ENCODE measurements at places on chromosomes 7 and 10.

GRCh38 chr10:131972474-131973071, 9.2 kb downstream of the BNIP3 start:
- DNase-seq = no peak

GRCh38 chr10:125023862-125024496, 82.1 kb downstream of the ZRANB1 start:
- no peak for DNase-seq

DNA sequence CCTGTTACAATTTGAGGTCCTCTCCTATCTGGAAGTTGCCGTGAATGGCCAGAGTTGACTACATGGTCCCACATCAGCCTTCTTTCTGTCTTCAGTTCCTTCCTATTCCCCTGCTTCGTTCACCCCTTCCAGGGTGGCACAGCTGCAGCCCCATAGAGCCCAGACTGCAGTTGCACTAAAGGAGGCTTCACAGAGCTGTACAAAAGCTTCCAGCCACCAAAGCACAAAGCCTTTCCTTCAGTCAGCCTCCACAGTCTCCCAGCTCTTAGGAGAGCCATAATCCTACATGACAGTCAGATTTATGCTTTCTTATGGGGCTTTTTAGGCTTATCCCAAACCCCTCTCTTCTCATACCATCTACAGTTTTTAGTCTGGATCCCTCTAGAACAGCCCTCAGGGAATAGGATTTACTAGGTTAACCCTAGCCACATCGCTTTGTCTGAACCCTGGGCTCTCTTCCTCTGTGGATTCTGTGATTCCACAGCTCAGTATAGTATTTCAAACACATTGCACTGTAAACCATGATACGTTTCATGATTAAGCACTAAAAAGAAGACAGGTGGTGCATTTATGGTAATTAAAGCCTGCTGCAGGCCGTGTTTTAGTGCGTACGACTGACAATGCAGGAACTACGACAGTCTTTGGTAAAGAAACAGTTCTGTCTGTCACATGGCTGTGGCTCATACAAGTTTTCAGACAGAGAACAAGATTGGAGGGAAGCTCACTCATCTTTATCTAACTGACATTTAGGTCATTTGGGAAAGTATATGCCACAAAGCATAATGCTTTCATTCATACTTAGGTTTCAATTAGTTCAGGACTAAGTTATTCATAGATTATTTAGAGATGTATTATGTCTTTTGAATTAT, 208.3 kb upstream of the KMT2E start:
- no peak for DNase-seq

DNA sequence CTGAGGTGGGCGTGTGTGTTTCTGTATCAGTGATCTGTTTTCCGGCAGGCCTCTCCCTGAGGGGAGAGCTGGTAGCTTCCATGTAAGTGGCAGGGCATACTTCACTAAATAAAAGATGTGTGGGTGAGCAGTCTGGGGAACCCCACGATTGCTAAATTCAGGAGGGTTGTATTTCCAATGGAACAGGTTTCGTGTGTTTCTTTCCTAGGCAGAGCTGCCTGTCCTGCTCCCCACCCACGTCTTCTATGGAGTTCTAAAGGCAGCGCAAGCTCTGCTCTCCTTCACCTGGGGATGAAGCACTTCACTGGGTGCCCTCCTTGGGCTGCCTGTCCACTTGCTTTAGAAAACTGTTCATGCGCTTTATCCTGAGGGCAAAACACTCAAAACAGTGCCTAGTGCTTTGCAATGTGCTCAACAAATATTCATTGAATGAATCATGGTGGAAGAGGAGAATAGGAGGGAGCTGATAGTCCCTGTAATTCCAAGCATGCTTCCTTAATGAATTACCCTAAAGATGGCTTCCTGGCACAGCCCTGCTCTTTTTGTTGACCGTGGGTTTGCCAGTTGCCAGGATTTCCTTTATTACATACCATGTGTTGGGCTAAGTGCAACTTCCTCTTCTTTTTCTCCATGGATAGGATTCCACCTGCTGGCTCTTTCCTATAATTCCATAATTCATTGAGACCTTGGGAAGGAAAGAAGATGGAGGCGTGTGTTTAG, 50.6 kb upstream of the SRPK2 start:
- DNase-seq = peak; percentile 96

GRCh38 chr10:74923556-74923955, 97.2 kb downstream of the KAT6B start:
- DNase-seq = no peak

DNA sequence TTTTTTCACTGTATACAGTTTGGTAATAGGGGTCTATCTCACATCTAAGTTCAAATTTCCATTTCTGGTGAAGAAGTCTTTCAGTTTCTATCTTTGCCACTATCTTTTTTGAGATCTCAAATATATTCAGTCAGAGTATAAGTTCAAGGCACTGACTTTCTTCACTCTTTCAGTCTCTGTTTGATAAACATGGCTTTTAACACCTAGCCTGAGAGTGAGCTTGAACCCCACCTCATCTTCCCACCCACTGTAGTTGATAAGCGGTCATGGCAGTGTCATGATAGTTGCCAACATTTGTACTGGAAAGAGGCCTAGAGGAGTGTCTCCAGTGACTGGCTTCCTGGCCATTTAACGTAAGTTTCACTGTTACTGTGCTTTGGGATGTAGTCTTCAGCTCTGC, 41.2 kb upstream of the AGR3 start:
- no peak for DNase-seq

DNA sequence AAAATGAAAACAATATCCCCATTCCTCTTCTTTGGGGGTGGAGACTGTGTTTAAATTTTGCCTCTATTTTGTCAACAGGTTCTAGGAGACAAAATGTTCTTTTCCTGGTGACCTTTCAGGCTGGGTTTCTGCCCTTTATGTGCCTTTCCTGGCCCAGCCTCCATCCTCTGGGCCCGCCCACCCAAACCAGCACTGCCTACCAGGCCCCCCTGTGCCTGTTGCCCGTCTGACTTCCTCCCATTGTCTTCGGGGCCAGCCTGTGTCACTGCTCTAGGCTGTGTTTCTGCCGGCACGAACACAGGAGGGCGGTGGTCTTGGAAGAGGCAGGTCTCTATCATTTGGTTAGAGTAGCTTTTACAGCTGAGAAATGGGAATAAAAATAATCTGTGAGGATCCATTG, 13.9 kb downstream of the TSPAN14 start:
- DNase-seq = no peak

DNA sequence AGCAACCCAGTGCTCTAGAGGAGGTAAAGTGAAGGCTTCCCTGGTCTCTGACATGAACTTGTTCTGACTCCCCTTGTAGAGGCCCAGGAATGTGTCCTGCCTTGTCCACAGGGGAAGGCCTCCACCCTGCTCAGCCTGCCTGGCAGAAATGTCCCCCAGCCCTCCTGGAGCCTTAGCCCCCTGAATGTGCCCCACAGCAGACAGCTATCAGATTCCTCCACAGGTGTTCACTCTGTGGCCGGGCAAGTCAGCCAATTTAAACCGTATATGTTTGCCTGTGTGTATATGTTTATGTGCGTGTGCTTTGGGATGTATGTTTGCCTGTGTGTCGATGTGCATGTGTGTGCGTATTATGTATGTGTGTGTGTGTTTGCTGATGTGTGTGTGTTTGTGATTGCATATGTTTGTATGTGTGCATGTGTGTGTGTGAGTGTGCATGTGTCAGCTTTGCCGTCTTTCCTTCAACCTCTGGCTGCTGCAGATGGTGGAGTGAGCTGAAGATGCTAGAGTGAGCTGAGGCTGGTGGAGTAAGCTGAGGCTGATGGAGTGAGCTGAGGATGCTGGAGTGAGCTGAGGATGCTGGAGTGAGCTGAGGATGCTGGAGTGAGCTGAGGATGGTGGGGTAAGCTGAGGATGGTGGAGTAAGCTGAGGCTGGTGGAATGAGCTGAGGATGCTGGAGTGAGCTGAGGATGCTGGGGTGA, 68.9 kb upstream of the ANTXRL start:
- no peak for DNase-seq

- no peak for DNase-seq
Observed at GRCh38 chr7:23468526-23469149, 1.7 kb downstream of the IGF2BP3 start.

- peak; percentile 48 for DNase-seq
Observed at GRCh38 chr7:121313793-121314676, 14.8 kb upstream of the WNT16 start.

DNA sequence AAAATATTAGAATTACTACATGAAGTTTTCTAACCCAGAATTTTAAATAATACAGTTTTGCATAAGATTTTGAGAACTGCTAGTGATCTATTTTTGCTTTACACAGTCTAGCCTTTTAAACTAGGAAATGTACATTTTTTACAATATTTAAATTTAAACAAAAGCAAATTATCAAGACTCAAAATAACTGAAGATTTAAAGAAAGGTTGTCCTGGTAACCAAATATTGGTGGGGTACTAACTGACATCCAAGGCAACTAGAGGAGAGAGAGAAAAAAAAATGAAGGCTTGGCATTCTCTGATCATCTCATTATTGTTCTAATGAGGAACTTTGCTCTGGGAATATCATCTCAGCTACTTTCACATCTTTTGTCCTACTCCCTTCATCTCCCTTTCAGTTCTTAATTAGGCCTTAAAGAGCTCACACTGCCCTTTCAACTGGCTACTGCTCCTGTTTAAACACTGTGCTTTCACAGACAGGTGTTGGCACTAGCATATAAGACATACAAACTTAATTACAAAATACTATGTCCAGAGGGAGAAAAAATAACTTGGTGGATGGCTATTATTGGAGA, 33.7 kb downstream of the RAB11FIP2 start:
- DNase-seq = no peak

- no peak for DNase-seq
Observed at GRCh38 chr7:47765373-47765979, 182.8 kb downstream of the PKD1L1 start.

- no peak for DNase-seq
Observed at GRCh38 chr7:11552676-11553296, 279.2 kb downstream of the THSD7A start.

DNA sequence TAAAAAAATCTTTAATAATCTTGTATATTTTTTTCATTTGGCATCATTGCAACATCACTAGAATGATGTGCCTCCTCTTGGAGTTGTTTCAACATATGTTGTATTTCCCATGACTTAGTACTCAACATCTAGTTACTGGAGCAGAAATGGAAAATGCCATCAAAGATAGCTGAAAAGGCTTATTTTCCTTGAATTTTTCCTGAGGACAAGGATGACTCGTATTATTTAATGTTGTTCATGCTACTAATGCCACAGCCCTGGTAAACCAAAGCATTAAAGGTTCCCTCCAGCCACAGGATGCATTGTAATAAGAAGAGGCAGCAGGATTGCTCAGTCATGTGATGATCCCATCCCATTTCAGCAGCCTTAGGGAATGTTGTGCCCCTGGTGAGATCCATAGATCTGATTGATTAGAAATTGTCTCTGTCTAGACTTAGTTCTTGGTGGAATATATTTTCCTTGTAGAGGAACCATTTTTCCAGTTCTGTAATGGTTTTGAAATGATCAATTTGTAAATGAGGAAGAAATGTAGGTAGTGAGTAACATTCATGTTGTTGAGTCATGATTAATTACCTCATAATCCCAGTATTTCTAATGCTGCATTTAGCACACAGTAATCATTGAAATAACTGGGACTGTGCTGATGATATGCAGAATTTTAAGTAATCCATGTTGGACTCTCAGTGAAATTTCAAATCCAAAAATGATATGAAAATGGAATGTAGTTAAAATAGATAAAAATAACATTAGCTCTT, 91.3 kb upstream of the SMIM30 start:
- DNase-seq = no peak

- DNase-seq = peak; percentile 55
Observed at GRCh38 chr10:13984647-13985155, 346.0 kb downstream of the FRMD4A start.

- DNase-seq = no peak
Observed at GRCh38 chr10:34292194-34292565, 522.9 kb downstream of the PARD3 start.

DNA sequence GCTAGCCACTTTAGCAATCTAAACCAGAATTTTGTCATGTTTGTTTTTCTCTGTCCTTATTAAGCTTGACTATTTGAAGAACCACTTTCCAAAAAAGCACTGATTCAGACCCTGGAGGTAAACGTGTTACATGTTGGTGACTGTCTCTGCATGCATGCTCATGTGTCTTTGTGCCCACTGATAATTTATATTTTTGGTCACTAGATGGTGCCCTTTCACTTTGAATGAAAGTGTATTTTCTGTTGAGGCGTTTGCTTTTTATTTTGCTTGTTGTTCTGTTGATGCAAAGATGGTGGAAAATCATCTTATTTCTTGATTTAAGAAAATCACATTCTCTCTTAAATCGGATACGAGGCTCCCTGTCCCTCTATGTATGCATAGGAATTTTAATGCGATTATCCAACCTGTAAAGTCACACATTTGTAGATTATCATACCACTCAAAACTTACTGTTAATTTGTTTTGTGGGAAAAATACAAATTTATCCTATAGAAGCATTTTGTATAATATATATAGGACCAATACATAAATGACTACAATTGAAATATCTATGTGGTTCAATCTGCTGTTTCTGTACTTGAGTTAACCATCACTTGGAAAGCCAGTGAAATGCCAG, 269.3 kb downstream of the BICC1 start:
- DNase-seq = peak; percentile 15

GRCh38 chr7:112799448-112800120, 9.4 kb upstream of the TMEM168 start:
- no peak for DNase-seq

GRCh38 chr10:106705681-106706100, 458.8 kb downstream of the SORCS1 start:
- DNase-seq = peak; percentile 18

GRCh38 chr7:3283130-3283704, 17.8 kb upstream of the SDK1 start:
- DNase-seq = no peak

DNA sequence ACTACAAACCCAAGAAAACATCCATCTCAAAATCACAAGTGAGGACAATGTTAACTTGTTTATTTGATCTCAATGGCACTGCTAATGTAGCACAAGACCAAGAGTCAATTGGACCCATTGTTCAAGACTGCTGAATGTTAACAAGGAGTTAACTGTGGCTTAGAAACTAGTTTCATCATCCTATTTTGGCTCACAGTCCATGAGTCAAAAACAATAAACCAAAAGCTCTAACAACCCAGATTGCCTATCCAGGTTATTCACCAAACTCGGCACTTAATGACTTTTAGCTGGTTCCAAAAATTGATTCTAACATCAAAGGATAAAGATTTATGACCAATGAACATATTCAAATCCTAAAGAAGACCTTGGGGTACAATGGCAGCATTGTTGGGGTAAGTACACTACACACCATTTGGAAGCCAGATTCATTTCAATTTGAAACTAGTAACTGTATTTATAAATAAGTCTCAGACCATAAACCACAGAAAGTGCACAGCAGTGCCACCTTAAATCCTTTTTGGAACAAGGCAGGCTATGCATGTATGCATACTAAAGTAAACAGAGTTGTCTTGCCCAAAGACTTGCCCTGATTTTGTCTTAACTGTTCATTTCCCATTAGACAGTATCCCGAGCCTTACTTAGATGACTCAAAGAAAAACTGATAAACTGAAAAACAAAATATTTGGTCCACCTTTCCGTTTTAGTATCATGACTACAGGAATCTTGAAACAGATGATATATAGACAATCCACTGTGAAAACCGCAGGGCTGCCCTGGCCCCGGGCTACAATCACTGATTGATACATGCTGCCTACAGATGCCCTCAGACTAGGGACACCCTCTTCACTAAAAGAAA, 84.5 kb downstream of the SRPK2 start:
- DNase-seq = peak; percentile 25

GRCh38 chr7:17598846-17599245, 300.4 kb downstream of the AHR start:
- no peak for DNase-seq
